ENCODE measurements at places on chromosomes 3 and 15.

- no peak for DNase-seq
These were observed 9.9 kb upstream of the MITF start for GRCh38 chr3:69729147-69729919.

DNA sequence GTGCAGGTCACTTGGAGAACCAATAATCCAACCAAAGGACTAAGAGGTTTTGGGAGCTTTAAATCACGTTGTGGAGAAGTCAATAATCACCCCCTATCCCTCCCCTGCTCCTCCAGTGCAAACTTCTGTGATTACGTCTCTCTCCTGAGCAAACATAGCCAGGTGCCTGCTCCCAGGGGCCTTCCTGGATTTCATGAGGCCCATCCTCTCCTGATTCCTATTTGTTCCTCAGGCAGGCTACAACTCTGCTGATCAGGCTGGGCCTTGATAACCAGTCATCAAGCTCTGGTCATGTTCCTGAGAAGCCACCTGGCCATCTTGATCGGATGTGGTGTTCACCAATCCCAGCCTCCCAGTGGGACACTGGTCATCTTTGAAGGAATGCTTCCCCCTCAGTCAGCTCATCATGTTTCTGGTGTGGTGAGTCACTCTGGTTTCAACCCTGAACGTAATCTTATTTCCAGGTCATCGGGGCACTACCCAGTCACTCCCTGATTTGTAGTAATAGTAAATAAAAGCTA lies 2.9 kb upstream of the ZNF710 start:
- no peak for DNase-seq

GRCh38 chr15:101329309-101329863 lies 34.3 kb upstream of the SNRPA1 start:
- no peak for DNase-seq

DNA sequence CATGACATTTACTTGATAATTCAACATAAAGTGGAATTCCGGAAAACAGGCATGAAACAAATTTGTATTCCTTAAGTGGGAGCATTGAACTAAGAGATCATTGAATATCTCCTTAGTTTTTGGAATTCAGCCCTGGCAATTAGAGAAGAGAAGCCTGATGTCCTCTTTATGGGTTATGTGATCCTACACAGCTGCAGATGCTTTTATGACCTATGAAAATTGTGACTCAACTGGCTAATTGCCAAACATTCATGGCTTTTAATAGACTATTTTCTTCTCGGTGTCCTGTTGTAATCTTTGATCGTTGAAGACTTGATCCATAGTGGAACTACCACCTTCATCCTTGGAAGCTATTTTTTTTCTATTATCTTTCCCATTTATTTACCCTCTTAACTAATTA lies 46.1 kb downstream of the AGBL1 start:
- DNase-seq: no peak

DNA sequence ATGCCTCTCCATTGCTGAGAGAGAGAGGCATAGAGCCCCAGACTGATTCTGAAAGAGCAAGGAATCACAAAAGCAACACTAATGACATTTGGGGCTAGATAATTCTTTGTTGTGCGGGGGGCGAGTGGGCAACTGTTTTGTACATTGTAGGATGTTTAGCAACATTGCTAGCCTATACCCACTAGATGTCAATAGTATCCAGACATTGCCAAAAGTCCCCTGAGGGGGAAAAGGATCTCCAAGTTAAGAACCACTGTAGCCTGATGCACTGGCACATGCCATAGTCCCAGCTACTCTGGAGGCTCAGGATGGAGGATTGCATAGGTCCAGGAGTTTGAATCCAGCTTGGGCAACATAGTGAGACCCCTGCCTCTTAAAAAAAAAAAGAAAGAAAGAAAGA lies 22.8 kb upstream of the GOLM2 start:
- no peak for DNase-seq

DNA sequence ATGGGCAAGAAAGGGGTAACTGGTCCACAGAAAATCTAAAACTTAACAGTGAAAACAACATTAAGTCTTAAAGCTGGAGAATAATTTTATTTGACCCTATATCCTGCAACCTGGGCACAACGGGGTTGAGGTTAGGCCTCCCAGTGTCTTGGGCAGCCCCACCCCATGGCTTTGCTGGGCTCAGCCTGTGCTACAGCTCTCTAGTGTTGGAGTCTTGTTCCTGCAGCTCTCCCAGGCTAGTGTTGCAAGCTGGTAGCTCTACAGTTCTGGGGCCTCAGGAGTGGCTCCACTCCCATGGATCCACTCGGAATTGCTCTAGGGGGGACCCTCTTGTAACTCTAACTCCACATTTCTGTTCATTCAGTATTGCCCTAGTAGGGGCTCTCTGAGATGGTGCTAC lies 24.9 kb upstream of the GNB4 start:
- no peak for DNase-seq

GRCh38 chr15:56293495-56294292 lies 50.0 kb upstream of the RFX7 start:
- no peak for DNase-seq

DNA sequence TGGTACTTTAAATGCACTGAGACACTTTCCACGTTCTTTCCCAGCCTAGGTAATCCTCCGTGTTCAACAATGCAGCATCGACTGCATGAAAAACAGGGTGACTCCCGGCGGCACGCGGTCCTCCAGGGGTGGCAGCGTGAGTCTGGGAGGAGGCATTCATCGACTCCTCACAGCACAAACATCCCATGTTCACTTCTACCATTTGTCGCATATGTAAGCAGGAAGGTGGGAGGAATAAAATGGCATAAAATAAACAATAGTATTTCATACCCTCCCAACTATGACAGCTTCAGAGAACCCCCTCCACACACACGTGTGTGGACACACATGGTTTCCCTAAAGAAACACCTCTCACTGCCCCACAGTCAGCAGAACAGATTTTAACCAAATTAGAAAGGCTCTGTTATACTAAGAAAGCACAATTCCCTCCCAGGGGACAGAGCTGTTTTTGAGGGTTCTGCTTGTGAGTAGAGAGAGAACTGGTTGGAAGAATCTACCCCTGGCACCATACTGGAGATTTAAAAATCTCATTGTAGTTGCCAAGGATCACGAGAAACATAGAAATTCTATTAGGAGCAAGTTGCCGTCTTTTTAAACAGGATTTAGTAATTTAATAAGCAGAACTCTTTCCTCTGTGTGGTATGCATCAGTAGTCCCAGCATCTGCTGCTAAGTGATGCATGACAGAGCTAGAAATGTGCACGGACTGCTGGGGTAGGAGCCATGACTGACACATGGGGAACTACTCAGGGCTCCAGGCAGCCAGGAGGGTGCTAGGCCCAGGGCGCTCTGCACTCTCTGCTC lies 6.0 kb downstream of the FAM43A start:
- no peak for DNase-seq

- no peak for DNase-seq
These were observed 381.8 kb upstream of the THBS1 start for GRCh38 chr15:39199076-39199475.

DNA sequence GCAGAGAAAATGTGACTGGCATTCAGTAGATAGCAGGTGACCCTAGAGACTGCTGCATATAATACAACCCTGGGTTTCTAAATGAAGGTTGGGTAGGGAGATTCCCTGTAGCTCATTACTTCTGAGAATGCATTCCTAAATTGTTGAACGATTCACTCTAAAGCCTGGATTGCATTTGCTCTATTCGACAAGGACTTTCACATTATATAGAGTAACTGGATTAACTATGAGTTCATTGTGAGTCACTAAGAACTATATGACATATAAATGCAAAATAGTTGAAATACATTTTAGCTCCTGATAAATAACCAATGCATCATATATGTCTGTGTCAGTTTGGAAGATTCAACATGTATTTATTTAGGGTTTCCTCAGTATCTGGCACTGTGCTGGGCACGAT lies 294.7 kb upstream of the CCDC54 start:
- DNase-seq: no peak

DNA sequence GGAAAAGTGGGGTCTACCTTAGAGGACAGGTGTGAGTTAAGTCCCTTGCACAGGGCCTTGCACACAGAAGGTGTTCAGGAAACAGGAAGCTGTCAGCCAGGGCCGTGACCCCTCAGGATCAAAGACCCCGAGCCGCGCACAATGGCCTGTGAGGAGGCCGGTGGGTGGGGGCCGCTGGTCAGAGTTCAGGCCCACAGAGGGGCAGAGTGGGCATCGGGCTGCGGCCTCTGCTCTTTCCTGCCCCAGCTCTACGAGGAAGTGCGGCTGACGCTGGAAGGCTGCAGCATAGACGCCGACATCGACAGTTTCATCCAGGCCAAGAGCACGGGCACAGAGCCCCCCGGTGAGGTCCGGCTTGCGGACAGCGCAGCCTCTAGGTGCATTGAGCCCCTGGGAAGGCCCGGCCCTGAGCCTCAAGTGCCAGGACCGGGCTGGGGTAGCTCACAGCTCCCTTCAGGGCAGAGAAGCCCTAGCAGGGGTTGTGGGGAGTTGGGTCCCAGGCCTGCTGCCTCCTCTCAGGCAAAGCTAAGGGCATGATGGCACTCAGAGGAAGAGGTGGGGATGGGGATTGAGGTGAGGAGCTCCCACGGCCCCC lies 37.2 kb downstream of the PSTPIP1 start:
- DNase-seq: peak; percentile 30

GRCh38 chr3:129256270-129256669 lies 6.9 kb downstream of the COPG1 start:
- DNase-seq: no peak

DNA sequence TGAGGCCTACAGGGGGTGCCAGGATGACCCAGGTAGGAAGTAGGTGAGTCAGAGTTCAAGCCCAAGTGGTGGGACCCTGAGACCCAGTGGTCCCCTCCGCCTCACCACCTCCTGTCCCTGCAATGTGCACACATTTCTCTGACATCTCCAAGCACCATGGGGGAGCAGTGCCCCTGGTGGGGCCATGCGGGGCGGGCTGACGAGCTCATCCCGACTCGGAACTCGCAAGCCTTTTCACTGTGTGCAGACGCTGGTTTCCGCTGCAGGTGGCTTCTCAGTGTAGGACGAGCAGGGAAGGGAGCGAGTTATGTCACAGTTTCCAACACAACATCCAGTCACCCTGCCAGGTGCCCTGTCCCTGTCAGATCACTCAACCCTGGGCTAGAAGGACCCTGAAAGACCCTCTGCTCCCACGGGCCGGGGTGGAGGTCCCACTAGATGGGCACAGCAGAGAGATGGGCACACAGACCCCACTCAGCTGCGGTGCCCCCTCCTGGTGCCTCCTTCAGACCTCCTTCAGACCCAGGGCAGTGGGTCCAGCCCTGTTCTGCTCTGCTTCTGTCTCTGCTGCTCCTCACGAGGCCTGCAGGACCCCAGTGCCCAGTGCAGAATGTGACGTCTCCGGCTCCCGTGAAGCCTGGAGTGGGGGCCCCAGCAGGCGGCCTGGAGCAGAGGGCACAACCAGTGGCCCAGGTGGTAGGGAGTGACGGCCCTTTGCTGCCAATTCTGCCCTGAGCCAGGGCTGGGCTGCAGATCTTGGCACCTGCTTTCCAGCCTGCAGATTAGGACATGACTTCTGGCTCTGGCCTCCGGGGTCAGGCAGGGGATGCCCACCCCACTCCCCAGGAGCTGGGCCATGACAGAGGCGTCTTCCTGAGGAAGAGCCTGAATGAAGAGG lies 102.0 kb upstream of the RPL32 start:
- no peak for DNase-seq

DNA sequence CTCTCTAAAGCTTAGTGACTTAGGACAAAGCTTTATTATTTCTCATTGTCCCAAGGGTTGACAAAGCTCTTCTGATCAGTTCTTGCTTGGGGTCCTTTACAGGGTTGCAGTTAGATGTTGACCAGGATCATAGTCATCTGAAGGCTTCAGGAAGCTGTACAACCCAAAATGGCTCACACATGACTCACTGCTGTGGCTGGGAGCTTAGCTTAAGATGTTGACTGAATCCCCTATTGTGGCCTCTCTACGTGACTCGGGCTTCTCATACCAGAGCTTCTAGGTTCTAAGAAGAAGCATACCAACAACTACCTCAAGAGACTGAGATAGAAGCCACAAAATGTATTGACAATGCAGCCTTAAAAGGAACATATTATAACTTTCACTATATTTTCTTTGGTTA lies 569.6 kb upstream of the ROBO2 start:
- DNase-seq: no peak

DNA sequence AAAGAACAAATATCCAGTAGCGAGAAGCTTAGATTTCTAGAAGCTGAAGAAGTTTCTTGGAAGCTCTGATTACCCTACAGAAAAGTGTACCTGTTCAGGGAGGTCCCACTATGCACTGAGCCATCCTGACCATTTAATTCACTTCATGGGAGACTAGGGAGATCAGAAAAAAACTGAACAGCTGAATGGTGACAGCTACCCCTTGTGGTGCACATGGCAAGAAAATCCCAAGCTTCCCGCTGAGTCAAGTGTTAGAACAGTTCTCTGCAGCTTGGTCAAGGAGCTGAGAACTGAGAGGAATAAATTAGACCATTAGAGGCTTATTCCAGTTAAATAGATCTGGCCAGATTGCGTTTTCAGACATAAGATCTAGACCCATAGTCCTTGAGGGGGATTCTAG lies 197.2 kb upstream of the VEPH1 start:
- no peak for DNase-seq

GRCh38 chr15:74327756-74328155 lies 39.7 kb downstream of the CYP11A1 start:
- DNase-seq: no peak

GRCh38 chr3:176697284-176697889 lies 499.9 kb downstream of the TBL1XR1 start:
- DNase-seq: no peak

- no peak for DNase-seq
These were observed 124.1 kb downstream of the ETFA start for GRCh38 chr15:76187163-76187562.

DNA sequence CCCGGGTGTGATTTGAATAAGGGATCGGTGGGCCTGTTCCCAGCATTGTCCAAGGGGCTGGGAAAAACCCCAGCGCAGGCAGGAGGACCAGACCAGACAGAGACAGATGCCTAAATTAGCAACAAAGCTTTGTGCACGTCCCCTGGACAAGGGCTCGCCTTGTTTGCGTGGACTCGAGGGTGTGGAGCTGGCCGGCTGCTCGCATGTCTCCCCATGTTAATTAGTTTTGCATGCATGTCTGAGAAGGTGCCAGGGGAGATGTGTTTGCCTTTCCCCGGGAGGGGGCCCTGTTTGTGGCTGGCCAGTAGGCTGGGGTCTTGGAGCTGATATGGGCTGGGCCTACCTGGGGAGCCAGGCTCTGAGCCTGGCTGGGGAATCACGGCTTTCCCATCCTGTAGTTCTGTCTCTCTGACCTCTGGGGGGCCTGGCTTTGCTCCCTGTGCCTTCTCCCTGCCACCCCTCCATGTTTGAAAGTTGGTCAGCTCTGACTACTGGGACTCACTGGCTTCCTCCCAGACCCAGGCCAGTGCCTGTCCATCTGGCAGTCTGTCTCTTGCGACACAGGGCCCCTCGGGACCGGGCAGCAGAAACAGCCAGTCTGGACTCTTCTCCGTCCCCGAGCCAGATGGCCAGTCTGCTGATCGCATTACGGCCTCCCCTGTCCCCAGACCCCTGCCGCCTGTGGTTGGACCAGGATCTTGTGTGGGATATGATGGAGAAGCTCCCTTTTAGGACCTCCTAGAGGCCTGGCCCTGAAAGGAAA lies 55.4 kb upstream of the POLG start:
- DNase-seq: no peak

DNA sequence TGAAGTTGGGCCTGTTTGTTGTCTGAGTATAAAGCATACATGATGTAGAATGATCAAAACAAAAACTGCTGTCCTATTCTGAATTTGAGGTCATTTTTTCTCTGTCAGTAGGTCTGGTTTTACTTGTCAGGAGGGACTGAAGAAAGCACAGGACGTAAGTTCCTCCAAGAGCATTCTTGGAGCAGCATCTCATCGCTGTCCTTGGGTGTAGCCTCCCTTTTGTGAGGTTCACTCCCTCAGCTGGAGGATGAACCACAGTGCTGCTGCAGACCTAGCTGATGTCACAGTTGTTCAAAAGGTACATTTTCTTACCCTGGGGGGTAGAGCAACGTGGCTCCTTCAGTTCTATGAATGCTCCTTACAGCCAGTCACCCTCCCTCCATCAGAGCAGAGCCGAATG lies 490.0 kb upstream of the TBL1XR1 start:
- no peak for DNase-seq

All from activated T-cell treated with anti-CD3 and anti-CD28 coated beads, Interleukin-2, amount 50 U/mL, for 24 hours (primary cell).